ENCODE measurements at places on chromosomes 16 and 17.

- ATAC-seq = no peak
Observed at GRCh38 chr17:64538508-64539130, 31.8 kb downstream of the CEP95 start.

DNA sequence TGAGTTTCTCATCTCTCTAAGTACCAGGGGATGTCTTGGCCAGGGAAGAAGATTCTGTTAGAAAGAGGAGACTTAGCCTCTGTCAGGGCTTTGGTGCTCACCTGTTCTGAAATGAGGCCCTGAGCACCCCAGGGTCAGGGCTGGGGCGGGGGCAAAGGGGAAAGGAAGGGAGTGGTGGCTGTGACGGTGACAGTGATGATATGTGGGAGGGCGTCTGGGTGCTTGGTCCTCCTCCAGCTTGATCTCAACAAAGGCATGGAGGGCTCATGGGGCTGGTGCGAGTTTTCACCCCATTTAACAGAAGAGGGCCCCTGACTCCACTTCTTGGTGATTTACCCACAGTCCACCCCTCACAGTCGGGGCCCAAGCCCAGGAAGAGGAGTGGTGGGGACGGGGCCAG is 15.1 kb downstream of the SOX8 start:
- ATAC-seq = no peak

GRCh38 chr16:937723-938122 is 33.1 kb downstream of the LMF1 start:
- no peak for ATAC-seq

DNA sequence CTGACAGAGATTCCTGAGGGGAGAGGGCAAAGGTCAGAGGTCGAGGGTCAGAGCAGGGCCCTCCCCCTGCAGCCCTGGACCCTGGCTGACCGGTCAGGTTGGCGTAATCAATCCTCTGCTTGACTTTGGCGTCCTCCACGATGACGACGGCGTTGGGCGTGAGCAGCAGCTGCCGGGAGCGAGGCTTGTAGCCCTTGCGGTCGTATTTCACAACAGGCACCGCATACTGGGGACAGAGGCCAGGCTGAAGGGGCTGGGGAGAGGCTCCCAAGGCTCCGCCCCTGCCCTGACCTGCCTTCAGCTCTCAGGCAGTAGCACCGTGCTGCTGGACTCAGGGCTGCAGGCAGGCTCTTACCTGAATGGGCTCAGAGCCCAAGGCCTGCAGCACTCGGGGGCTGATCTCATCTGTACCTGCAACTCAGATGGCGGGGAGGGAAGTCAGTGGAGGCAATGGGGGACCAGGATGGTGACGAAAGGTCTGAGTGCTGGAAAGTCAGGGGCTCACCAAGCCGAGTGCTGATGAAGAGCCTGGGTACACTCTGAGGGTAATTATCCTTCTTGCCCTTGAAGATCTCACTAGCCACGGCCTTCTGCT is 12.0 kb upstream of the CRK start:
- ATAC-seq = peak; percentile 72

GRCh38 chr17:56930739-56931337 is 17.0 kb upstream of the TRIM25 start:
- no peak for ATAC-seq

- no peak for ATAC-seq
Observed at GRCh38 chr17:17757391-17757791, 76.1 kb downstream of the RAI1 start.

GRCh38 chr17:76909971-76910760 is 42.0 kb downstream of the MGAT5B start:
- ATAC-seq = no peak

DNA sequence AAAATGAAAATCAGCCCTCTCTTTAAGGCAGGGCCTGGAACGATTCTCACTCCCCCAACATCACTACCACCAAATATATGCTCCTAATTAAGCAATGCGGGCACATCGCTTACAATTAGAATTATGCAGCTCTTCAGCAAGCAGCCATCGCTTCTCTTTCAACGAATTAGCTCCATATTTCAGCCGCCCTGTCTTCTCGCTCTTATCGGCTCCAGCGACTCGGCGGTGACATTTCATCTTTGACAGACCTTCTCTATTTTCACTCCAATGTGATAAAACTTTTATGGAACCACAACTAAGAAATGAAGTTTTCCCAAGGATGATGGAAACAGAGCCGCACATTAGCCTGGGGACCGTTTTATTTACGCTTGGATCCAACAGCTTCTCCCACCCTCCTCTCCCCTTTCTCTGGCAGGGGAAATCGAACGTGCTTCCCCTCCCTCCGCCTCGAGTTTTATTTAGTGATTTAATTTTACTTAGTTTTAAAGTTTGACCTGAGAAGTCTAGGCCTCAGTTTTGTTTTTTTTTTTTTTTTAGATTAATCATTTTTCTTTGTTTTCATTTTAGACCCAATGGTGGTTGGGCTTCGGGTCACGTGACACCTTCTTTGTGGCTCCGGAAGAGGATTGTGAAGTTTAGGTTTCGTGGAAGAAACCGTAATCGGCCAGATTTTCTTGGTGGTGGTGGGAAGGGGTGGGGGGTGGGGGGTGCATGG is 3.1 kb upstream of the HOXB2 start:
- no peak for ATAC-seq
